ENCODE measurements at places on chromosomes 16 and 17.

GRCh38 chr16:51287121-51287755, 136.2 kb upstream of the SALL1 start:
- no peak for DNase-seq

GRCh38 chr17:48795444-48796162, 21.4 kb downstream of the TTLL6 start:
- no peak for DNase-seq

DNA sequence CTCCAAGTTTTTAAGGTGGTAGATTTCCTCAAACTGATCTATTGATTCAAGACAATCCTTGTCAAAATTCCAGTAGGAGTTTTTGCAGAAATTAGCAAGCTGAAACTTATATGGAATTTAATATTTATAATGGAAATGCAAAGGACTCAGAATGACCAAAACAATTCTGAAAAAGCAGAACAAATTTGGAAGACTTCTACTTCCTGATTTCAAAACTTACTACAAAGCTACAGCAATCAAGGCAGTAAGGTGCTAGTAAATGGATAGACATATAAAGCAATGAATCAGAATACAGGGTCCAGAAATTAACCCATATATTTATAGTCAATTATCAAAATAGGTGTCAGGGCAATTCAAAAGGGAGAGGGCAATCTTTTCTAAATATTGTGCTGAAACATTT, 11.8 kb upstream of the IL21R start:
- DNase-seq: no peak

GRCh38 chr17:10276436-10276835, 78.0 kb upstream of the GAS7 start:
- no peak for DNase-seq

DNA sequence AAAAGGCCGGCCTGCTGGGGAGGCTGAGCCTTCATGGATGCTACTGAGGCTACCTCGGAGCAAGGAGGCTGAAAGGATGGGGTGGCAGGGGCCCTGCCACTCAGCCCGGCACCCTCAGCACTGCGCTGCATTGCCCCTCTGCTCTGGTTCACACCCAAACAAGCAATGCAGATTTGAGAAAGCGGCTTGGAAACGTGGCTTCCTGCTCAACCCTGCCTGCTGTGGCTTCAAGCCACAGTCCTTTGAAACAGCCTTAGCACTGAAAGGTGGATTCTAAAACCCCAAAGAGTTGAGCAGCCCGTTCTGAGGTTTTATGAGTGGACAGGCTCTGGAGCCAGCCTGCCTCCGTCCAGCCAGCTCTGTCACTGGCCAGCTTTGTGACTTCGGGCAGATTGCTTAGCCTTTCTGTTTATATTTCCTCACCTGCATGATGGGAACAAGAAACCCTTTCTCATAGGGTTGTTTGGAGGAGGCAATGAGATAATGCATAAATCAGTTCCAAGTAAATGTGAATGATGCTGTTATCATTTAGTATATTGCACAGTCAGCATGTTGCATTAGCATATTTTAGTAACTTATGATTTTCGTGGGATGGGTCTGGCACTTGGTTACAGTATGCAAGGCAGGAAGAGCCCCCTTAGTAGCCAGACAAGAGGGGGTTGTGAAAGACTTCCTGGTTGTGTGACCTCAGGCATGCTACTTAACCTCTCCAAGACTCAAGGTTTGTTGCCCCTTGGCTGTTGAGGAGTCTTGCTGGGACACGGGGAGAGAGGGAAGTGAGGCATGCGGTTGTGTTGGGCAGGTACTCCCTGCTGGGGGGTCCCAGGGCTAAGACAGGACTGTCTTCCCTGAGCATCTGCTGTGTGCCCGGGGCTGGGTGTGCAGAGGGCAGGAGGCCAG, 23.6 kb downstream of the CRISPLD2 start:
- peak; percentile 21 for DNase-seq

DNA sequence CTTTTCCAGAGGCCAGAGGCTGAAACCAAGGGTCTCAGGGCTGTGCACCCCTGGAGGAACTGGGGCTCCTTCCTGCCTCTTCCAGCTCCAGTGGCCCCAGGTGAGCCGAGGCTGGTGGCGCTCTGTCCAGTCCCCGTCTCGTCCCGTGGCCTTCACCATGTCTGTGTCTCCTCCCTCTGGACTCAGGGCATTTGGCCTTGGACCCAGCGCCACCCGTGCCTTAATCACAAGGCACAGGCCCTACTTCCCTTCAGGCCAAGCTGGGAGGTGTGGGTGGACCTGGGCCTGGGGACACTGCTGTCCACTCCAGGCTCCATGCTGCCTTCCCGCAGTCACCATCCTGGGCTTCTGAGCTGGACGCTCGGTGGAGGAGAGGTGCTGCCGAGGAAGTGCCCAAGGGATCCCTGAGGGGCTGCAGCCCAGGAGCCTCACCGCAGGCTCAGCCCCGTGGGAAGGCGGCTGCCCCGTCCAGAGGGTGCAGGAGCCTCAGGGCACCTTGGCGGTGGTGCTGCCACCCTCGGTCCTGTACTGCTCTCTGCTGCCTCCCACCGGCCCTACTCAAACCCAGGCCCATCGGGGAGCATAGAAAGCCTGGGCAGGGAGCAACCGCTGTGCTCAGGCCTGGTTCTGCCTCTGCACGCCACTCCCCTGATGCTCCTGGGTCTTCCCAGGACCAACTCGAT, 9.6 kb upstream of the APRT start:
- DNase-seq: no peak

DNA sequence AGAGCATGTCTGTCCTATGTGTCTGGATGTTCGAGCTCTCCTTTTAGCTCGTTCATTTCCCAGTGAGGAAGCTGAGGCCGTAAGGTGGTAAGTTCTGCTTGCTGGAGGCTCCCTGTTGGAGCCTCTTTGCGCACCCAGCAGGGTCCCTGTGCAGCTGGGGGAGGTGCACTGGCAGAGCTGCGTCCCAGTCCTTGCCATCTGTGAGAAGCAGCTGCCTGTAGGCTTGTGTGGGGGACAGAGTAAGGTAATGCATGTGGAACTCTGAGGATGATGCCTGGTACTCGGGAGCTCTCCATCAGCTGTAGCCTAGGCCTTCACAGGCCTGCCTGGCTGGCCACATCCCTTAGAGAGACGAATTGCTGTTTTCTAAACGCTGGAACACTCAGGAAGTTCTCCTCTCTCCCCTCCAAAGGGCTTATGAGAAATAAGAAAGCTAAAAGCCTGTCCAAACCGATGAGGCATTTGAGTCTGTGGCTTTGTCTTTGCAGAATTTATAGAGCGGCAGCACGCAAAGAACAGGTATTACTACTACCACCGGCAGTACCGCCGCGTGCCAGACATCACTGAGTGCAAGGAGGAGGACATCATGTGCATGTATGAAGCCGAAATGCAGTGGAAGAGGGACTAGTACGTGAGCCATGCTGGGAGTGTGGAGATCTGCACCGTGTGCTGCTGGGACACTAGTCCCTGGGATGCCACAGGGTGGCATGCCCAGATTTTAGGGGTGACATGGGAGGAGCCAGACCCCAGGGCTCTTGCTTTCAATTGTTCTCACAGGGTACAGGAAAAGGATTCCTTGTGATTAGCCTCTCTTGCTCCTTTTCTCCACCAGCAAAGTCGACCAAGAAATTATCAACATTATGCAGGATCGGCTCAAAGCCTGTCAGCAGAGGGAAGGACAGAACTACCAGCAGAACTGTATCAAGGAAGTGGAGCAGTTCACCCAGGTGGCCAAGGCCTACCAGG, 1.6 kb downstream of the NDUFB10 start:
- peak; percentile 82 for DNase-seq

DNA sequence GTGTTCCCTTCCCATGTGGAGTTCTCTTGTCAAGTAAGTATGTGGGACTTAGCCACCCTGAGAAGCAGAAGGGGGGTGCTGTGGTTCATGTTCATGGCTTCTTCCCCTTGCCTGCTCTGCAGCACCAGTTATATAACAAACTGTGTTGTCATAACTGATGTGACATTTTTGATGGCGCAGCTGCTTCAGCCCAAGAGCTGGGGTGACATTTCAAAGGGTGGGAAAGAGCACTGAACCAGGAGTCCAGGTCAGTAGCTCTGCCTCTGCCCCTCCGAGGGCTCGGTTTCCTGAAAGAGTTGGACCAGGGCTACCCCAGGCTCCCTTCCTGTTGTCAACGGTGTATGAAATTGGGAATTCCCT, 7.4 kb downstream of the GNAO1 start:
- no peak for DNase-seq

DNA sequence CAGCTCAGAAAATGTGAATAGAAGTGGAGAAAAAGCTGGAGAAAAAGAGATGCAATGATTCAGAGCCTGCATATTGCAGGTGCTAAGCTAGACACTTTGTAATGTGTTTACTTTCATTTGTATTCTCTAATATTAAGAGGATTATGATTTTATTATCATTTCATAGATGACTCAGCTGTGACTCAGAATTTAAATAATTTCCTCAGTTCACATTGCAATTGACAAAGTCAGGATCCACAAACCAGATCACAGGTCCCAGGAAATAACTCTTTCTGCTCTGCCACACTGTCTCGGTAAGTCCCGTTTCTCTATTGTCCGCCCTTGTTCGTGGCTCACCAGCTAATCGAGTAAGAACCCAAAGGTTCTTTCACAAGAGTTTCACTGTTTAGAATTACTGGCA, 235.4 kb upstream of the MON1B start:
- no peak for DNase-seq

- DNase-seq: no peak
Measured at GRCh38 chr16:28985211-28986041, 574 bp downstream of the LAT start.

- no peak for DNase-seq
Measured at GRCh38 chr16:66534376-66534799, 15.5 kb downstream of the TK2 start.

- DNase-seq: no peak
Measured at GRCh38 chr16:68309799-68310198, 947 bp downstream of the SLC7A6OS start.

GRCh38 chr16:85372627-85373372, 240.3 kb upstream of the GSE1 start:
- no peak for DNase-seq

GRCh38 chr17:69857412-69857835, 217.6 kb upstream of the KCNJ16 start:
- DNase-seq: no peak

- no peak for DNase-seq
Measured at GRCh38 chr16:285146-286055, 2.4 kb downstream of the PDIA2 start.

- DNase-seq: no peak
Measured at GRCh38 chr17:2721603-2722002, 10.0 kb upstream of the CLUH start.

- no peak for DNase-seq
Measured at GRCh38 chr17:39170558-39170957, 4.6 kb upstream of the ARL5C start.

- no peak for DNase-seq
Measured at GRCh38 chr16:57357330-57358085, 1.1 kb upstream of the CCL22 start.

DNA sequence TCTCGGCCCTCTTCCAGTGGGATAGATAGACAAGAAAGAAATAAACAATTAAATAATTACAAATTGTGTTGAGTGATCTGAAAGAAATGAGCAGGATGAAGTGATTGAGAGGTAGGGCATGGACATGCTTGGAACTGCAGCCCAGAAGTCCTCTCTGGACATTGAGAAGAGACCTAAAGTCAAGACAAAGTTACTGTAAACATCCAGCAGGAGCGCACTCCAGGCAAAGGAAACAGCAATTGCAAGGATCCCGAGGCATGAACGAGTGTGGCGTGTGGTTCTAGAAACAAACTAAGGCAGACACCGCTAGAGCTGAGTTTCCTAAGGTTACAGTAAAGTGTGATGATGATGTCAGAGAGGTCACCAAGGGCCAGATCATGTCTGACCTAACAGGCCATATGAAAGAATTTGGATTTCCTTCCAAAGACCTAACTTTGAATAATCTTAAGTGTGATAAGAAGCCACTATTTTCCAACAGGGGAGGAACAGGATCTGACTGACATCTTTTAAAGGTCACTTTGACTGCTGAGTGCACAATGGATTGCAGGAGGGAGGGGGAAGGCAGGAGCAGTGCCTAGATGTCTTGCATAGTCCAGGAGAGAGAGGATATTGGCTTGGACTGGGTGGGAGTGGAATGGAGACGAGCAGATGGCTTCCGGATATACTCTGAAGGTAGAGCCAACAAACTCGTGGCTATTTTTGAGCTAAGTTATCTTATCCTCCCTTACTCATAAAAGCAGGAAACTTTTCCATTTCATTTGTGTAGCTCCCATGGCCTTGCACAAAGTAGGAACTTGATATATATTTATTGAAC, 19.0 kb downstream of the ABCC12 start:
- DNase-seq: no peak

DNA sequence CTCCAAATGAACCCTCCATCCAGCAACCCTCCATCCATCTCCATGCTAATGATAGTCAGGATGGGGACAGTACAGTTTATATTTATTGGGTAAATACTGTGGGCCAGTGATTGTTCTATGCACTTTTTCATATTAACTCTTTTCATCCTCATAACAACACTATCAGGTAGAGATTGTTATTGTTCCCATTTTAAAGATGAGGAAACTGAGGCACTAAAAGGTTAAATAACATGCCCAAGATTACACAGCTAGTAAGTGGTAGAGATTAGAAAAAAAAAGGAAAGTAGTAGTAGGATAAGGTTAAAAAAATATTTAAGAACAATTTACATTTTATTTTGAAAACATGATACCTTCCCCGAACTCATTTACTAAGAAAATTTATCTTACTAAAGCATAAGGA, 21.9 kb upstream of the SUPT4H1 start:
- DNase-seq: no peak

GRCh38 chr17:11182430-11182829, 58.6 kb upstream of the SHISA6 start:
- no peak for DNase-seq

GRCh38 chr16:85624646-85625045, 11.5 kb downstream of the GSE1 start:
- no peak for DNase-seq

DNA sequence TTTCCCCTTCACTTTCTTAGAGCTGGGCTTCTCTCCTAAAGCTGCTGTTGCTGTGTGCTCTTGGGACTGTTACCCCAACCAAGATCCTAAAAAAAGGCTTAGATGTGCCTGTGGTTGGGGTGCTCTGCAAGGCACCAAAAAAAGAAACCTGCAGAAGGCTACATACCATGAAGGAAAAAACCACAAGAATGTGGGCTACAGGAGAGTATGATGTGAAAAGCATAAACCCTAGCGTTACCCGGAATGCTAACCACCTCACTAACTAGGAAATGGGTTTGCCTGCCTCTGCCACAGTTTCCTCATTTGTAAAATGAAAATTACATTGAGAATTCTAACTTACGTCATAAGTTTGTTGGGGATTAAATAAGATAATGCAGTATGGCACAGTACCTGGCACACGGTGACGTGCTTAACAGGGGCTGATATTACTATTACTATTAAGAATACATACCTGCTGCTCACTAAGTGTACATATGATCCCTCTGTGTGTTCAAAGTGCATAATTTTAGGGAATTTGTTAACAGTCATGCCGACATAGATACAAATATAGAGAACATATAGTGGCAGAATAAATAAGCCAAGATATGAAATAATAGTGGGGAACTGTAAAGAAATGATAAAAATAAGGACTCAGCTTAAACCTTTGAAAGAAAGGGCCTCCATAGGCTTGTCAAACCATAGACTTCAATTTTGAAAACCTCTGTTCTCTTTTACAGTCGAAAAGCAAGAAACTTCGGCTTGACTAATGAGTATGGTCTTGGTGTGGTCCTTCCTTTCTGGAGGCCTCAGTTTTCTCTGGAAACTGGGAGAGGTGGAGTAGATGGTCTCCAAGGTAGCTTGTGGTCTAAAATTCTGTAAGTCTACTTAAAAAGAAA, 177.8 kb upstream of the TBX2 start:
- no peak for DNase-seq

- no peak for DNase-seq
Measured at GRCh38 chr17:52030052-52030451, 128.5 kb downstream of the CA10 start.
